Activated T-helper 17 cell treated with anti-CD3 and anti-CD28 coated beads, Interleukin-2, amount 50 U/mL, for 72 hours (primary cell): ENCODE measurements at places on chromosomes 5 and 9. TPM values are rescaled to one million over a fixed set of nuclear protein-coding genes. Genes with fewer than 3 reads are reported as not detected.

GRCh38 chr5:109560554-109560953 lies 129.2 kb upstream of the MAN2A1 start:
- no peak for ATAC-seq

The CARD6 gene
- total RNA-seq: 4.8 TPM

- no peak for ATAC-seq
Observed at GRCh38 chr5:886036-886435, 6.6 kb downstream of the BRD9 start.

GRCh38 chr9:110555551-110556331 lies 23.8 kb downstream of the SVEP1 start:
- ATAC-seq: no peak

- ATAC-seq: no peak
Observed at GRCh38 chr9:22817181-22817580, 370.6 kb downstream of the DMRTA1 start.
